ENCODE measurements at places on chromosomes 6 and 20.
A peak's percentile ranks its signal among the peaks of the same experiment; 100 is the strongest.

GRCh38 chr20:13701486-13701885, 62.8 kb upstream of the TASP1 start:
- no peak for DNase-seq

GRCh38 chr20:54002741-54003140, 67.7 kb downstream of the BCAS1 start:
- DNase-seq, result no peak

GRCh38 chr6:33848484-33848883, 44.7 kb upstream of the MLN start:
- no peak for DNase-seq

DNA sequence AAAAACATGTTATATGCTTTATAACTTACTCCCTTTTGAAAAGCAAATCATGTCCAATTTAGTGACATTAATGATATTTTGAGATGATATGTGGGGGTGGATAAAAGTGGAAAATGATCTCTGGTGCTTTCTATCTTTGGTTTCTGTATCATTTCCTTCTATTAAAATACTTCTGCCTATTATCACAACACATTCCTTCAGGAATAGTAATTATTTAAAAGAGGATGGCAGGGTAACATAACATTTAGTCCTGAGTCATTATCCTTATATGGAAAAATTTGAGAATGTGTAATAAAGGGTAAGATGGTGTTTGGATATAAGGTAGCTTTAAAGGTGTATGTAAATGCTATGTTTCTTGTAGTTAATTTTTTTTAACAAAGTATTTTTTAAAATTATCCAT, 657.7 kb downstream of the PHF3 start:
- DNase-seq, result no peak

DNA sequence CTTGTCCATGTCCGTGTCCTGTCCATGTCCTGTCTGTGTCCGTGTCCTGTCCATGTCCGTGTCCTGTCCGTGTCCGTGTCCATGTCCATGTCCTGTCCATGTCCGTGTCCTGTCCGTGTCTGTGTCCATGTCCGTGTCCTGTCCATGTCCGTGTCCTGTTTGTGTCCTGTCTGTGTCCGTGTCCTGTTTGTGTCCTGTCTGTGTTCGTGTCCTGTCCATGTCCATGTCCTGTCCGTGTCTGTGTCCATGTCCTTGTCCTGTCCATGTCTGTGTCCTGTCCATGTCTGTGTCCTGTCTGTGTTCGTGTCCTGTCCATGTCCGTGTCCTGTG, 55.0 kb upstream of the BHLHE23 start:
- DNase-seq, result no peak

DNA sequence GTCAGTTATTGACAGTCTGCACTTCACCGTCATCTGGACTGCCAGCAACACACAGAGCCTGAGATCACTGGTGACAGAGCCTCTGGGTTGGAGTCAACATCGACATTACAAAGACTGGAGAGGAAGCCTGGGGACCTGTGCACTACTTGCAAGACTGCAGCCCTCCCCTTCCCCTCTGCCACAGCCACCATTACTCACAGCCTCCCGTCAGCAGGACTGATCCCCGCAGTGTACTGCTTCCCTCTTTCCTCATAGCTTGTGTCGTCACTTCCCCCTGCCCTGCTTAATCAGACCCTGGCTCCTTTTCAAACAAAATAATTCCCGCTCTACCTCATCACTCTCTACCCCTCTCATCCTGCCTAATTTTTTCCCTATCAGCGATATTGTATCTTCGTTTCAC, 235.5 kb upstream of the KCNQ5 start:
- no peak for DNase-seq

DNA sequence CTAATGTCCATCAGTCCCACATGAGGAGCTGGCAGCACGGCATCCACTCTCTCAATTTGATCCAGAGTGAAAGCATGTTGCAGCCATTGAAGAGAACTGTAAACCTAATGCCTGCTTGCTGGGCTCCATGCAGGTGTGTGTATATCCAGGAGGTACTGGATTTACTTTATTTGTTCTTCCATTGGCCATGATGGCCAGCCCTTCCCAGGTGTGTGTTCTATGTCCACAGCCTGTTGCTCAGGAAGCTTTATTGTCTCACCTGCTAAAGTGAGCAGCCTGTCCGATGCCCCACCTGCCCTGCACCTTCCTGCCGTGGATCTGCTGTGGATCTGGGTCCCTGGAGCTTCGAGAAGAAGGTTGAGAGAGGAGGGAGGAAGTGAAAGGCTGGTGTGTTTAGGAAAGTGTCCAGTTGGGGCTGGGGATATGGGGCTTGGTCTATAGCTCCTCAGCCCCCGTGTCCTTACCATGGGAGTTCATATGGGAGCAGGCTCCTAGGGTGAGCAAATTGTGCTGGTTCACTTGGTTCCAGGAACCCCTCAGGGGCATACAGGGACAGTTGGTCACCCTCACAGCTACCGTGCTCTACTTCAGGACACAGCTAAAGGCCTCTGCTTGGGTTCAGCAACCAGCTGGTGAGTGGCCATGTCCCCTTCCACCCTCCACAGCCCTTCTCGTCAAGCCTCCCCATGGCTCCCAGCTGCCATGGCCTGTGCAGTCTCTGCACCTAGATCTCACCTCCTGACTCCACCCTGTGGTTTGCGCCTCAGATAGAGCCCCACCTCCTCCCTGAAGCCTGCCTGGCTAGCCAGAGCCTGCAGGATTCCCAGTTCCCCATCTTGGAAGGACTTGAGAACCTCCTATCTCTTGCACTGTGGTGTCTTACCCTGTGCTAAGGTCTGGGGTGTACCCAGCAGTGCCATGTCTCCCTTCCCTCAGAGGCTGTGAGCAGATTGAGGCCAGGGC, 12.7 kb downstream of the TREML2 start:
- no peak for DNase-seq

DNA sequence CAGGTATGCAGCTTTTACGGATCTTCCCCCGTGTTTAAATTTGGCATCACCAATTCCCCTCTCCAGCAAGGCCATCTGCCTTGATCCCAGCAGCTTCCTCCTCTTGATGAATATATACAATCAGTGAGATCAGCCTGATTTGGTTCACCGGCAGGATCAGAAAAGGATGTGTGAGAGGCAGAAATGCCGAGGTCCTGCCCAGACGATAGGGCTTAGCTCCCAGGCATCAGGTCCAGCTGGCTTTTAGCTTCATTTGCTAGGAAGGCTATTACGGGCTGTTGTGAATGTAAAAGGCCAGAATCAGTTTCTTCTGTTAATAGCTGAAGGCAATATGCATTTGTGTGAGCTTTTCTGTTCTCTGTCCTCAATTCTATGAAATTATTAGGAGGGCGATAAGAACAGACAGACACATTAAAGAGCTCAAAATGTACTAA, 372.8 kb downstream of the BTBD9 start:
- DNase-seq, result no peak

- DNase-seq, result no peak
Measured at GRCh38 chr6:107555449-107555848, 65.5 kb downstream of the SOBP start.

DNA sequence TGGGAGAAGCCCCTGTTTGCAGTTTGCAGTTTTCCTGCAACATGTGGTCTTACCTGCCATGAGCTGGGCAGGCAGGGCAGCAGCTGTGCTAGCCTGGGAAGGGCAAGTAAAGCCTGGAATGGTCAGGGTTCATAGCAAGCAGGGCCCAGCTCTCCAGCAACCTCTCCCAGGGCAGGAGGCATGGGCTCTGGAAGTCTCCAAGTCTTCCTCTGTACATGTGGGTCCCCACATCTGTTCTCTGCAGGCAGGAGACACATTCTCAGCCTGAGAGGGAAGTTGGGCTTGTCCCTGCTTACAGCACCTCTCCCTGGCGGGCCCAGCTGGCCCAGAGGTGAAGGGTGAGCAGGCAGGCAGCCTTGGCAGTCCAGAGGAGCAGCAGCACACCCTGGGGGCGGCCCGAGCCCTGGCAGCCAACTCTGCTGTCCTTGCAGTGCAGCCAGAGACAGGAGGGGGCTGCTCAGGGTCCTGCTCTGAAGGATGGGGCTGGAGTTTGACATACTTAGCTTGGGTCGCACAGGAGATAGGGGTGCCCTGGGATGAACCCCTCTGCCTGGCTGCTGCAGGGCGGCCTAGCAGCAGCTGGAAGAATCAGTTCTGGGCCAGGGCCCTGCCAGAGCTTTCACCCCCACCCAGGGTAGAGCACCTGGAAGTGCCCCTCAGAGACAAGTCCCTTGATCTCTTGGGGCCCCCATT, 176.0 kb downstream of the MRPL14 start:
- peak; percentile 10 for DNase-seq

- no peak for DNase-seq
Measured at GRCh38 chr20:57009775-57010174, 256.7 kb downstream of the BMP7 start.

DNA sequence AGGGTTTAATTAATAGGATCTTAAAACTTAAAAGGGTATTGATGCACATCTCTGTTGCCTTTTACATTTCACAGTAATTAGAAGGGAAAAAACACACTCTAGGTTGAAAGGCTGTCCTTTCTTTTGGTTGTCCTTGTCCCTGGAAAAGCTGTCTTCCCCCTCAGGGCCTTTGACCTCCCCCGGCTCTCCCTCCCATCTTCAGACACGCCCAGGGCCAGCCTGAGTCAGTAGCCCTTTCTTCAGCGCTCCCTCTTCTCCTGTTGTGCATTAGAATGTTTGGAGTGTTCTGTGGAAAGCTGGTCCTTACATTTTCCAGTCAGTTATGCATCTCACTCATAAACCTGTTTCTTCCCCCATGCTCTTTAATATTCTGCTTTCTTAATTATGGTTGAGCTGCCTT, 157.0 kb downstream of the MTHFD1L start:
- no peak for DNase-seq

GRCh38 chr6:143555582-143555981, 44.1 kb upstream of the FUCA2 start:
- DNase-seq, result no peak

DNA sequence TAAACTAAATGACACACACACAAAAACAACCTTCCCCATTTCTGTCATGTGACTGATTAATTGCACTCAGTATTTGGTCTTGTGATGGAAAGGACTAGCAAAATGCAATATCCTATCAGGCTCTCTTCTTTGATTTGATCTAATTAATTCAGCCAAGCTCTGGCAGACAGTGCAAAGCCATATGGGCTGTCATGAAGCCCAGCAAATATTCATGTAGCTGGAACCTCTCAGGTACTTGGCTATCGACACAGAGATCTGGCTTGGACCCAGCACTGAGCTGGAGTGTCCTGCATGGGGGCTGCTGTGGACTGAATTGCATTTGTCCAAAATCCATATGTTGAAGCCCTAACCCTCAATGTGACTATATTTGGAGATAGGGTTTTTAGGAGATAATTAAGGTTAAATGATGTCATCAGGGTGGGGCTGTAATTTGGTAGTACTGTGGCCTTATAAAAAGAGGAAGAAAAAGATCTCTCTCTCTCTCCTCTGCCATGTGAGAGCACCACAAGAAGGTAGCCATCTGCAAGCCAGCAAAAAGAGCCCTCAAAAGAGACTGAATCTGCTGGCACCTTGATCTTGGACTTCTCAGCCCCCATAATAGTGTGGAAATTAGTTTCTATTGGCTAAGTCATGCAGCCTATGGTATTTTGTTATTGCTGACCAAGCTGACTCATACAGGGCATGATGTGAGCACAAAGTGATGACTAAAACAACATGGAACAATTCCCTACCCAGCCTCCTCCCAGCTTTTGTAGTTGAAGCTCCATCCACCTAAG, 77.1 kb downstream of the STMND1 start:
- no peak for DNase-seq

GRCh38 chr6:45595010-45595851, 217.5 kb upstream of the SUPT3H start:
- no peak for DNase-seq

GRCh38 chr6:87756858-87757257, 54.8 kb upstream of the AKIRIN2 start:
- DNase-seq, result no peak

DNA sequence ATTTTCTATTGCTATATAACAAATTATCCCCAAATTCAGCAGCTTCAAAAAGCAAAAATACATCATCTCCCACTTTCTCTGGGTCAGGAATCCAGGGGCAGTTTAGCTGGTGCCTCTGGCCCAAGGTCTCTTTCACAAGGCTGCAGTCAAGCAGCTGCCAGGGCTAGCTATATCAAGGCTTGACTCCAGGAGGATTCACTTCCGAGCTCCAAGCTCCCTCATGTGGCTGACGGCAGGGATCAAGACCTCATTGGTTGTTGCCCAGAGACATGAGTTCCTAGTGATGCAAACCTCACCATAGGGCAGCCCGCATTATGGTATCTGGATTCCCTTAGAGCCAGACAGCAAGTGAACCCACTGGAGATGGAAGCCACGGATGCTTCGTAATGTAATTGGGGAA, 1.3 kb upstream of the VNN1 start:
- DNase-seq, result peak; percentile 49

GRCh38 chr6:98764373-98764911, 69.9 kb upstream of the POU3F2 start:
- DNase-seq, result no peak

GRCh38 chr20:56433880-56434255, 21.8 kb downstream of the CASS4 start:
- DNase-seq, result no peak

- DNase-seq, result no peak
Measured at GRCh38 chr6:148395583-148396101, 53.0 kb downstream of the SASH1 start.

GRCh38 chr20:31661625-31662371, 24.1 kb downstream of the COX4I2 start:
- DNase-seq, result peak; percentile 40

GRCh38 chr6:164035900-164036485, 621.5 kb downstream of the QKI start:
- no peak for DNase-seq

GRCh38 chr6:62612471-62612870, 326.4 kb upstream of the KHDRBS2 start:
- DNase-seq, result no peak

DNA sequence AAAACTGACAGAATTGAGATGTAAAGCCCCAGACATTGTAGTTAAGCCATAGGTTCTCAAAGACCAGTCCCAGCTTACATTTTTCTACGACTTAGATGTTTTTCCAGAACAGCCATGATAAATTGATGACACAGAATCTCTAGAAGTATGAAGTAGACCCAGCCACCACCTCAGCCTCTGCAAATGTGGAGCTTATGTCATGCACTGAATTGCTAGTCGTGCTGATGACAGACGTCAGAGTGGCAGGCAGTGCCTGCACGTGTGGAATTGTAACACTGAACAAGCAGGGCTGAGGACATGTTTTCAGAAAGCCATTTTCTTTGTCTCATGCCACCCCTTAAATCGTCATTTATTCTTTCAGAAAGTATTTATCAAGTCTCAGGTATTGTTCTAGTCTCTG, 72.4 kb upstream of the TMEM181 start:
- no peak for DNase-seq

DNA sequence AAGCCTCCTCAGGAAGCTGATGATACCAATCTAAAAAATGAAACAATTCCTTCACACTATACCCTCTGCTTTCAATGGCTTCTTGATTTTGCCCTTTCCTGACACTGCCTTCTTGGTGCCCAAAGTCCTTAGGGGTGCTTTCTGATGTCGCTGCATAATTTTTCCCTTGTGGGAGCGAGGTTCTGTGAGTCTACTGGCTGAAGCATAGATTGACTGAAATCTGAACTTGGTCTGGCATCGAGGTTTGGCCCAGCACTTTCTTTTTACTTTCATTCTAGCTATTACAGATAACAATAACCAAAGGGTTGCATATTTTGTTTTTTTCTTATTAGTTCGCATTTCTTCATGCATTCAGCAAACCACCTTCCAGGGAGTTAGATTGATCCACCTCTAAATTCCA, 65.8 kb downstream of the E2F3 start:
- no peak for DNase-seq

- DNase-seq, result no peak
Measured at GRCh38 chr20:14712302-14712739, 374.9 kb upstream of the FLRT3 start.
